ENCODE measurements at places on chromosomes 7 and 10.

GRCh38 chr7:77783545-77783944 lies 14.7 kb downstream of the TMEM60 start:
- no peak for DNase-seq

- no peak for DNase-seq
Measured at GRCh38 chr10:86229376-86229775, 137.2 kb downstream of the GRID1 start.

GRCh38 chr10:128221117-128221516 lies 94.9 kb upstream of the MKI67 start:
- no peak for DNase-seq

GRCh38 chr7:132837529-132837928 lies 244.4 kb downstream of the CHCHD3 start:
- no peak for DNase-seq

DNA sequence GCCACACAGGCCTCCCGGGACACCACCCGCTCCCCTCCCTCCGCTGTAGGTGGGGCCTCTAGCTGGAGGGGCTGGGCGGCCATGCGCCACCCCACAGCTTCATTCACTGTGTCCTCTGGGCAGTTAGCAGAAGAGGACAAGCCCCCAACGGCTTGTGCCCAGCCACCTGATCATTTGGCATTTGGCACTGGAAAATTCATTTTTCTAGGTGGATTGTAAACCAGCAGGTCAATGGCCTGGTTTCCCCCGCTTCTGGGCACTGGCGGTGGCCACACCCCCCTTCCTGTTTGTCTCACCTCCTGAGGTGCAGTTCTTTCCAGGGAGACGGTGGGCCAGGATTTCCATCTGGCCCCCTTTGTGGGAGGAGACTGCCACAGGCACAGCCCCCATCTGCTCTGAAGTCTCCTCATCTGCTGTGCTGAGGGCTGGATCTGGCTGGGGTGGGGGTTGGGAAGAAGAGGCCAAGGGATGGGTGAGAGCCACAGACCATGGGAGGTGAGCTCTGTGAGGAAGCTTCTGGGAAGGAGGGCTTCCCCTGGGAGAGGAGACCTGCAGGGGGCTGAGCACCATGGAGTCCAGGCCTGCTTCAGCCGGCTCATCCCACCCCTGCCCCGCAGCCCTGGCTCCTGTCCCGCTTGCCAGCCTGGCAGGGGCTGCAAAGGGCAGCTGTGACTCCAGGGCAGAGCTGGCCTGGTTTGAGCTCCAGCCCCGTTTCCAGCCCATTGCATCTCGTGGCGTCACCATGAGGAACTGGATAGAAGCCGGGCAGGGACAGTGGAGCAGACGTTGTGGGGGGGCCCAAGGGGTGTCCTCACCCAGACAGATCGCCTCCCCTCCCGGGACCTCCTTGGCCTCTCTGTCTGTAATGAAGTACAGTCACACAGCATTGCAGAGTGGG lies 40.1 kb upstream of the SLC29A3 start:
- DNase-seq = no peak

DNA sequence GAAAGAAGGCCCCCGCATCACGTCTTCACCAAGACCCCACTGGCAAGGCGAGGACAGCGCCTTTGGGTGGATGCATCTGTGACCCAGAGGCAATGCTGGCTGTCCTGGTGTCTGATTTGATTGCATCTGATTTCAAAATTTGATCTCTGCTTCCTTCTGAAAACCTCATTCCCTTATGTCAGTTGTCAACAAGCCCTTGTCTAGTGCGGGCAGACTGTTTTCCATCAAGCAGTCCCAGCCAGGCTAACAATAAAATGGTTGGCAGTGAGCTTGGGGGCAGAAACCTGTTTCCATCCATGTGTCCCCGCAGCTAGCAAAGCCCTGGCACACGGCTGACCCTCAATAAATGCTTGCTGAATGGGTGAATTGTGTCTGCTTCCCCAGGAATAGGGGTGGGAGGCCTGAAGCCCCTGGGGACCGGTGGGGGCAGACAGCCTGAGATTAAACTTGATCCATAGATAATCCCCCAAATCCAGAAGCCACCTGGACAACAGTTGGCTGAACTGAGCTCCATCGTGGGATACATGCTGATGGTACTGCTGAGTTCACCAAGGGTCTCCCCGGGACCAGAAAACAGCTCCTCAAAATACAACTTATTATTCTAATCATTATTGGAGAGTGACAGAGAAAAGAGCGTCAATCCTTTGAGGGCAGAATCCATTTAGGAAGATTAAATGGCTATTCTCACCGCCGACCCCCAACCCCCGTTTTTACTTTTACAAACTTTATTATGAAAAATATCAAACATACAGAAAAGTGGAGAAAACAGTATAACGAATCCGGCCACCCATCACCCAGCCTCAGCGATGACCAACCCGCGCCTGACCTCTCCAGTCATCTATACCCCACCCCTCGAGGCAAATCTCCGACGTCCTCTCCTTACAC lies 912 bp upstream of the DUSP5 start:
- no peak for DNase-seq
